Activated CD8-positive, alpha-beta T cell treated with anti-CD3 and anti-CD28 coated beads for 36 hours (primary cell): ENCODE measurements at places on chromosomes 3 and 15. TPM values are rescaled to one million over a fixed set of nuclear protein-coding genes. Genes with fewer than 3 reads are reported as not detected.

- DNase-seq, result no peak
These were observed 57.8 kb upstream of the C15orf39 start for GRCh38 chr15:75143738-75144334.

- DNase-seq, result no peak
These were observed 23.6 kb upstream of the RAB7A start for GRCh38 chr3:128702391-128702790.

The DUOXA2 gene
- total RNA-seq, result not detected

GRCh38 chr3:13462125-13462629 lies 17.9 kb upstream of the HDAC11 start:
- DNase-seq, result no peak

GRCh38 chr3:86973440-86973839 lies 17.5 kb downstream of the VGLL3 start:
- DNase-seq, result no peak

- DNase-seq, result no peak
These were observed 86.2 kb upstream of the CMSS1 start for GRCh38 chr3:99731499-99731898.

GRCh38 chr15:45705510-45706473 lies 71.0 kb downstream of the SQOR start:
- peak; percentile 84 for DNase-seq
